ENCODE measurements at places on chromosomes 2 and 18. TPM values are rescaled to one million over a fixed set of nuclear protein-coding genes. Genes with fewer than 3 reads are reported as not detected.

GRCh38 chr18:36419900-36420531, 122.5 kb downstream of the FHOD3 start:
- no peaks in the 10 kb centered on the region for H3K4me1 ChIP-seq
- no peak overlapping the region for H3K27ac ChIP-seq
- H3K27me3 ChIP-seq, result no peaks in the 10 kb centered on the region
- peak; percentile 33 for DNase-seq

- no peaks in the 10 kb centered on the region for H3K4me1 ChIP-seq
- no peaks in the 10 kb centered on the region for H3K27me3 ChIP-seq
- H3K36me3 ChIP-seq, result no peaks in the 10 kb centered on the region
- no peak for DNase-seq
- no peak overlapping the region for H3K4me3 ChIP-seq
Measured at GRCh38 chr2:205405194-205405593, 277.1 kb upstream of the NRP2 start.

- no peaks in the 10 kb centered on the region for H3K4me1 ChIP-seq
- no peak overlapping the region for H3K27ac ChIP-seq
- H3K36me3 ChIP-seq, result no peaks in the 10 kb centered on the region
- H3K27me3 ChIP-seq, result no peaks in the 10 kb centered on the region
Measured at GRCh38 chr18:6015364-6015763, 120.0 kb upstream of the TMEM200C start.

- peaks cover 9% of the 10 kb centered on the region for H3K27me3 ChIP-seq
- no peak overlapping the region for H3K4me3 ChIP-seq
- H3K27ac ChIP-seq, result no peak overlapping the region
- no peak for DNase-seq
- H3K4me1 ChIP-seq, result 0 out of 2 replicates have a peak, but pooled peaks cover 3% of the 10 kb centered on the region
- H3K36me3 ChIP-seq, result no peaks in the 10 kb centered on the region
Measured at GRCh38 chr2:217992061-217992460, 10.7 kb downstream of the TNS1 start.

DNA sequence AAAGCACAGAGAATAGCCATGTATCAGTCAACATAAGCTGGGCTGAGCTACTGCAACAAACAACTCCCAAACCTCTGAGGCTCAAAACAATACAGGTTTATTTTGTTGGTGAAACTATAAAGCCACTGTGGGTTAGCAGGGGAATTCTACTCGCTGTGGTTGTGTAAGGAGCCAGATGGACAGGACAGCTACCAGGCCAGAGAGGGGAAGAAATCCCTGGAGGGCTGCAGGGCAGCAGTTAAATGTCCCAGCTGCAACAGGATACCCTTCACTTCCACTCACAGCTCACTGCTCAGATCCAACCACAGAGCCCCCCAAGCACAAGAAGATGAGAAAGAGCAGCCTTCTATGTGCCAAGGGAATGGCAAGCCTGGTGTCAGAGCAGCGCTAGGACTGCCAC, 245.9 kb upstream of the RAB6C start:
- no peaks in the 10 kb centered on the region for H3K4me1 ChIP-seq
- no peak overlapping the region for H3K4me3 ChIP-seq
- no peaks in the 10 kb centered on the region for H3K27me3 ChIP-seq
- no peak for DNase-seq
- H3K36me3 ChIP-seq, result no peaks in the 10 kb centered on the region

GRCh38 chr18:48817021-48817461, 133.7 kb downstream of the SMAD7 start:
- H3K36me3 ChIP-seq, result no peaks in the 10 kb centered on the region
- no peaks in the 10 kb centered on the region for H3K27me3 ChIP-seq
- no peaks in the 10 kb centered on the region for H3K4me1 ChIP-seq
- no peak overlapping the region for H3K4me3 ChIP-seq
- no peak for DNase-seq

Gene MYL1
- not detected for total RNA-seq

Gene SRD5A2
- total RNA-seq, result not detected

Gene MREG
- 19.2 TPM for total RNA-seq

Gene GNLY
- total RNA-seq, result not detected

Gene MTCL1
- total RNA-seq, result 50.1 TPM

Gene ITGA6
- 75.9 TPM for total RNA-seq
